ENCODE measurements at places on chromosomes 2 and 18. TPM values are rescaled to one million over a fixed set of nuclear protein-coding genes. Genes with fewer than 3 reads are reported as not detected.
A peak's percentile ranks its signal among the peaks of the same experiment; 100 is the strongest.

The CROCC2 gene
- total RNA-seq = not detected

The MSH2 gene
- 11.9 TPM for total RNA-seq

GRCh38 chr2:160646684-160647444 lies 153.3 kb upstream of the RBMS1 start:
- no peak for DNase-seq

GRCh38 chr2:197130318-197130717 lies 180.3 kb downstream of the ANKRD44 start:
- DNase-seq = peak; percentile 63

GRCh38 chr2:201974171-201975100 lies 59.2 kb upstream of the FZD7 start:
- DNase-seq = no peak
